G401 (cell line): ENCODE measurements at places on chromosomes 5 and 9.
A peak's percentile ranks its signal among the peaks of the same experiment; 100 is the strongest.

DNA sequence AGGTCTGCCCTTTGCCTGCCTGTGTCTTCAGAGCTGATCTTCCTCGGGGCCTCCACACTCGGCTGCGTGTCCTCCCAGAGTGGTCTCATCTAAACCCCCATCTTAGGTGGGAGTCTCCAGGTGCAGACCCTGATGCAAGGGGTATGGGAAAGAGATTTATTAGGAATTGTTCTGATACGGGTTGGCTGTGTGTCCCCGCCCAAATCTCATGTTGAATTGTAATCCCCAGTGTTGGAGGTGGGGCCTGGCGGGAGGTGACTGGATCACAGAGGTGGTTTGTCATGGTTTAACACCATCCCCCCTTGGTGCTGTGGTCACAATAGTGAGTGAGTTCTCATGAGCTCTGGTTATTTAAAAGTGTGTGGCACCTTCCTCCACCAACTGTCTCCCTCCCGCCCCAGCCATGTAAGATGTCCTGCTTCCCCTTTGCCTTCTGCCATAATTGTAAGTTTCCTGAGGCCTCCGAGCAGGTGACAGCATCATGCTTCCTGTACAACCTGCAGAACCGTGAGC is 208.4 kb downstream of the AOPEP start:
- DNase-seq, result no peak

GRCh38 chr5:113489299-113489698 is 1.0 kb upstream of the MCC start:
- no peak for DNase-seq

DNA sequence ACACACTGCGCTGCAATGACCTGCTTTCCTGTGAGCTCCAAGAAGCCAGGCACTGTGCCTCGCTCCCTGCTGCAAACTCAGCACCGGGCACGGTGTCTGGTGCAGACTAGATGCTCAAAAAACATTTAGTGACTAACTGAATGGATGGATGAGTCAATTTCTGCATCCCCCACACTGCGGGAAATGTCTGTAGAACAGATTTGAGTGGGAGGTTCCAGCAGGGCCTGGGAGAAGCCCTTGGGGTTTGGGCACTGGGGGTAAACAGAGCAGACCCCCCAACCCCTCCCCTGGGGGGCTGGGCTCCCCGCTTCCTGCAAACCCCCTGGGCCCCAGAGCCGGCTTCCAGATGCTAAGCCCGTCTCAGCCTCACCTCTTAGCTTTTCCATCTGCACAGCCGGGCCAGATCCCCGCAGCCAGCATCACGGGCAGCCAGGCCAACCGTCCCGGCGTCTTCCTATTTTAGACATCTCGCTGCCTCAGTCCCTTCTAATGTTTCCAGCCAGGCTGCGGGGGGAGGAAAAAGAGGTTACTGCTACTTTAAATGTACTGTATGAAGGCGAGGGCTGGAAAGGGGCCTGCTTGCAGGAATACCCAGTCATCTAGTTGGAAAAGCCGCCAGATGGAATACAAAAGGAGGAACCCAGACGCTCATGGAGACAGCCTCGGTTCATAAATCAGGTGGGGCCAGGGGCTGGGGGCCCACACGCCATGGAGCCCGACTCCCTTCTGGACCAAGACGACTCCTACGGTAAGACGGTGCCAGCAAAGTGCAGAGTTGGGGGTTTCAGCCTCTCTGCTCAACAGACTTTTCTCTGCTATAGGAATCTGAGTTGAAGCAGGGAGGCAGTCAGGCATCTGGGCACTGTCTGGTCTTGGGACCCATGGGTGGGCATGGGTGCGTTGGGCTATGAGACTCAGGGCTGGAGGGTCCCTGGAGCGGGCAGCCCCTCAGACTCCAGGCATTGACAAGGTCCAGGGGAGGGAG is 67.1 kb upstream of the GGTA1 start:
- DNase-seq, result peak; percentile 71

DNA sequence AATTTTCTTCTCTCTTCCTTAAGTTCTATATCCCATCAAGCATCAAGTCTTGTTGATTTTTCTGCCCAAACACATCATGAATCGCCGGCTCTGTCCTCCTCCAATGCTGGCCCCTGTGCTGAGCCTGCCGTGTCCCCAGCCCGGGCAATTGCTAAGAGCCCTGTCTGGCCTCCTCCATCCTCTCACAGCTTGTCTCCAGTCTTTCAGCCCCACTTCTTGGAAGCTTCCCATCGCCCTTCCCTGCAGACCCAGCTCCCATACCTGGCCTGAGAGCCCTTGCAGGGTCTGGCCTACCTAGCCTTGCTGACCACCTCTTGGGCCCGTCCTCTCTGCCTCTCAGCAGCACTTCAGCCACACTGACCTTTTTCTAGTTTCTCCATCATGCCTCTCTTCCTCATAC is 61.9 kb downstream of the COL15A1 start:
- no peak for DNase-seq

- peak; percentile 86 for DNase-seq
Observed at GRCh38 chr9:21789541-21790037, 12.8 kb upstream of the MTAP start.

- DNase-seq, result no peak
Observed at GRCh38 chr9:129445794-129446306, 175.1 kb downstream of the C9orf50 start.

- DNase-seq, result no peak
Observed at GRCh38 chr5:66805514-66806430, 209.6 kb downstream of the MAST4 start.

DNA sequence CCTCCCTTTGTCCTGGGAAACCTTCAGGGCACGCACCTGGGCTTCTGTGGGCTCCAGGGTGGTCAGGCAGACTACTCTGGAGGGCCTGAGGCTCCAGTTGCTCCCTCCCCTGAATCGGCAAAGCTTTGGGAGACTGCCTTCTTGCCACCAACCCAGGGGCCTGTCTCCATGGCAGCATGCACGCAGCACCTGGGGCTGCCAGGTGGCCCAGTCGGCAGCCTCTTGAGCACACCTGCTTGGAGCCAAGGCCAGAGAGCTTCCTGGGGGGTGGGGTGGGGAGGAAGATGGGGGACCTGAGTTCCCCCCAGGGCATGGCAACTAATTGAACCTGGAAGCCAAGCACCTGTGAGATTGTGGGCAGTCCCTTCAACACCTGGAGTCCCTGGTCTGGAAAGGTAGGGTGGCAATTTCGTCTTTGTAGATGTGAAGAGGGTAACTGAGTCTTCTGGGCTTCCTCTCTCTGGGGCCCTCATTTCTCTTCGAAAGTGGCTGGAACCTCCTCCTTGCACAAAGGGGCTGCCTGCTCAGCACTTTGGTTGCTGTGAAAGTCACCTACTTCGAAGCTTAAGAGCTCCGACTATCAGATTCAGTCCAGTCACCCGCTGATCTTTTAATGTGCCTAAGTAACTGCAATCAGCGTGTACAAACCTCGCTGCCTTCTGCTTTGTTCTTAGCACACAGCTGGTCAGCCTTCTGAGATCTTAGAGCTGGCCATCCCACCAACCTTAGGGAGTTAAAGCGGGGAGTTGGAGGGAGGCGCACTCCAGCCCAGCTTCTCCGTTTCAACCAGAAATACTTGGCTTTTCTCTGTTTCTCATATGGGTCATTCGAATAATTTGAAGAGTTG is 4.0 kb downstream of the RNF183 start:
- DNase-seq, result no peak

GRCh38 chr5:160547872-160548271 is 126.2 kb downstream of the PTTG1 start:
- DNase-seq, result no peak

DNA sequence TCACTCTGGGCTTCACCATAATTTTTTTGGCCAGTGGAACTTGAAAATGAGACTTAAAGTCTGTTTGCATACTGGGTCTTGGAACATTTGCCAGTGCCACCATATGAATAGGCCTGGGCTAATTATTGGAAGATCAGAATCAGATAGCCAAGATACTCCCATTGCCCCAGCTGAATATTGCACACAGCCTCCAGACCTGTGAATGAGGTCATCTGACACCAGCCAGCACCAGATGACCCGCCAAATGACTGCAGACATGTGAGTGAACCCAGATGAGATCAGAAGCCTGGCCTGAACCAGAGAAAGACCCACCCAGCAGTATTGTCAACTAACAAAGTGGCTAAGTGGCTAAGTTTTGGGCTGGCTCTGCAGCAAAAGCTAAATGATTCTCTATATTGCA is 220.5 kb upstream of the MPDZ start:
- no peak for DNase-seq

DNA sequence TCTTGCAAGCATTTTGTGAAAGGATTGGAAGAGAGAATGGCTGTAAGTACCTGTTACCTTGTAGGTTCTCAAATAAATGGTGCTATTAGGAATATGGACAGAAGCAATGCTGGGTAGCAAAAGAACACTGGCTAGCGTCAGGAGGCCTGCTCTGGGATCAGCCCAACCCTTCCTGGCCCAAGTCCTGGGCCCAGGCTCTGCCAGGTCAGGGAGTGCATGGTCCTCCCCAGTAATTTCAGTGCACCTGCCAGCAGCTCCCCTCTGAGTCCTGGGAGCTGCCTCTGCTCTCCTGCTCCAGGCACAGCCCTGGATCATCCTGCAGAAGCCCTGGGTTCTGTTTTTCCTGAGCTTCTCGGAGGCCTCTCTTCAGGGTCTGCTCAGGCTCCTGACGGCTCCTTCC is 89.5 kb upstream of the ARAP3 start:
- DNase-seq, result peak; percentile 94

GRCh38 chr9:5188060-5188984 is 2.9 kb upstream of the INSL6 start:
- DNase-seq, result no peak

DNA sequence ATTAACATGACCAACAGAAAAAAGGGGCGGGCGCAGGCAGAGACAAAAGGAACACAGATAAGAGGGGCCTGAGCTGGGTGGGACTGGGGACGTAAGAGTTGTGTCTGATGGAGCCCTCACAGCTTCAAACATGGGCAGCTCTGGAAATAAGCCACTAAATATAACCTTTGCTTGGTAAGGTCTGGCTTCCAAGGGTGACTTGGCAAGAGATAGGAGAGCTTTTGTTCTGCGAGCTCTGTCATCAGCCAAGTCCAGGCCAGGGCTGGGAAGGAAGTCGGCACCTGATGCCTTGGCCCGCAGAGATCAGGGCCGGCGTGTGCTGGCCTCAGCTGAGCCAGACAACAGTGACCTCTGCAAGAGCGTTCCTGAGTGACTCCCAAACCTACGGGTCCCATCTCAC is 11.8 kb downstream of the TRUB2 start:
- peak; percentile 73 for DNase-seq

DNA sequence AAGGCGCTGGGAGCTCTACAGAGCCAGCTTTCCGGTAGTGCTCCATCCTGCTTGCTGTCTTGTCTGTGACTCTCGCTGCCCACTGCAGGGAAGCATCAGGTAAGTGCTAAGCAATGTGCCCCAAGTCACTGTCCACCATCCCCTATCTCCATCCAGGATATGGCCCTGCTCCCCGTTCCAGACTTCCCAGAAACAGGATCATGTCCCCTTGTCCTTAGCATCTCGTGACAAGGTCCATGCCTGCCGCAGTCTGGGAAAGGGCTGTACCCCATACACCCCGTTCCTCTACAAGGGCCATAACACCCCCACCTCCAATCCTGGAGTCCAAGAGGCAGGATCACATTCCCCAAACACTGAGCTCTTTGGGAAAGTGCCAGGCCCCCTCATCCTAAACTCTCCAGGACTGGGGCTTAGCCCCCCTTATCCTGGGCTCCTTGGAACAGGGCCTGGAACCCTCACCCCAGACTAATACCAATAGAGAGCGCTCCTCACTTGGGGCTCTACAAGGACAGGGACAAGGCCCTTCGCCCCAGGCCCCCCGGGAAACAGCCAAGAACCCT is 566 bp downstream of the RPP25L start:
- DNase-seq, result peak; percentile 74

DNA sequence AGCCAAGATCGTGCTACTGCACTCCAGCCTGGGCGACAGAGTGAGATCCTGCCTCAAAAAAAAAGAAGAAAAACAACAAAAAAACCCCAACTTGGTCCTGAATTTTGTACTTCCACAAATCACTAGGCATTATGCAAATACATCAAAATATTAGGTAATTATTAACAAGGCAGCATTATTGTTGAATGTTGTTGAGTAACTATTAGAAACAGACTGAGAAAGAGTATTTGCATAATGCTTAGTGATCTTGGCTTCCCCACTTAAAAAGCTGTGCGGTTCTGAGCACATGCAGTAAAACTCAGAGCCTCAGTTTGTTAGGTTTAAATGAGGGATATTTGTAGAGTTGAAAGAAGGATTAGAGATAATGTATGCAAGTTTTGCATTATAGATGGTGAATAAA is 64.2 kb downstream of the SCAMP1 start:
- DNase-seq, result no peak

GRCh38 chr9:95935861-95936578 is 60.5 kb downstream of the ERCC6L2 start:
- no peak for DNase-seq

GRCh38 chr9:136773386-136774044 is 9.2 kb upstream of the LCN15 start:
- DNase-seq, result peak; percentile 74

- no peak for DNase-seq
Observed at GRCh38 chr5:82544004-82544403, 265.9 kb upstream of the RPS23 start.

DNA sequence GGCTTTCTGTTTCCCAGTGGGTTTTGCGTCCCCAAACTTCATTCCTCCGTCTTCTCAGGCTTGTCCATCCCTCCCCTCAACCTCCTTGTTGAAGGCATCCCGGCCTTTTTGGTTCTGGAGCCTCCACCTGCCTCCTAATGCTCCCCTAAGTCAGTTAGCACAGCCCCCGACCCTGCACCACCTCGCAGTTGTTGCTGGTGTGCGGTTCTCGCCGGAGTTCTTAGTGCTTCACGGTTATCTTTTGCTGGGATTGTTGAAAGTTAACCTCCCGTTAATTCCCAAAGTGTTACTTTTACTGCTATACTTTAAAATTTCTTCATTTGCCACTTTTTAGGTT is 447 bp downstream of the UBLCP1 start:
- DNase-seq, result no peak

DNA sequence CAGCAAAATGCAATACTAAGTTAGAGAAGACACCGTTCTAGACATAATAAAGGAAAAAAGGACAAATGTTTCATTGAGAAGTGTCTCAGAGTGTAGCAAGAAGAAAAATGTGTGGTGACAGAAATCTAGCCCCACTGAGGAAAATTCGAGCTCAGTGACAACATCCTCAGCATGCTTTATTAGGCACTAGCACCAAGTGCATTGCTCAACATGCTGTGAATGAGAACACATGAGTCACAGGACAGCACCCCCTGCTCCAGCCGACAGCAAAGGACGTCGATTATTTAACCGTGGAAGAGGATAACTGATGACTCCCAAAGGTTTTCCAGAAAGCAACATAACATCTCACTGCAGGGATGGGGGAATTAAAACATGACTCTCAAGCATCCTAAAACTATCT is 182.7 kb downstream of the GNAQ start:
- DNase-seq, result peak; percentile 11

GRCh38 chr9:96302021-96302420 is at the start of gene HSD17B3:
HSD17B3 (minus strand) TSS chr9:96302176; CDS start chr9:96302104, 72 bp downstream.
- no peak for DNase-seq

DNA sequence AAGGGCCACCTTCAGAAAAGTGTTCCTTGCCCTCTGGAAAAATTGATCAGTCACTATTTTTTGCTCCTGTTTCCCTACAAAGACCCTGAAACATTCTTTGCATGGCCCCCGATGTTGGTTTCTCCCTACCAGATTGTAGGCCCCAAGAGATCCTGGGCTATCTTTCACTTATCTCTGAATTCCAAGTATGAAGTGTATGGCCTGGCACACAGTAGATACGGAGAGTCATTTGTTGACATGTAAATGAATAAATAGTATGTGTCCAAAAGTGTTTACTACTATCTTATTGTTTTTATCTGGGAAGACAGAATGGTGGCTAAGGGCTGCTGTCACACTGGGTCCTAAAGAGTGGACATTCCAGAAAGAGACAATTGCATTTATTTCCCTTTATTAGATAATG is 7.4 kb upstream of the ANKDD1B start:
- DNase-seq, result no peak
